GM12891 (cell line): ENCODE measurements at places on chromosomes 6 and 20.

GRCh38 chr20:62159839-62160238, 16.3 kb downstream of the SS18L1 start:
- no peak for DNase-seq

DNA sequence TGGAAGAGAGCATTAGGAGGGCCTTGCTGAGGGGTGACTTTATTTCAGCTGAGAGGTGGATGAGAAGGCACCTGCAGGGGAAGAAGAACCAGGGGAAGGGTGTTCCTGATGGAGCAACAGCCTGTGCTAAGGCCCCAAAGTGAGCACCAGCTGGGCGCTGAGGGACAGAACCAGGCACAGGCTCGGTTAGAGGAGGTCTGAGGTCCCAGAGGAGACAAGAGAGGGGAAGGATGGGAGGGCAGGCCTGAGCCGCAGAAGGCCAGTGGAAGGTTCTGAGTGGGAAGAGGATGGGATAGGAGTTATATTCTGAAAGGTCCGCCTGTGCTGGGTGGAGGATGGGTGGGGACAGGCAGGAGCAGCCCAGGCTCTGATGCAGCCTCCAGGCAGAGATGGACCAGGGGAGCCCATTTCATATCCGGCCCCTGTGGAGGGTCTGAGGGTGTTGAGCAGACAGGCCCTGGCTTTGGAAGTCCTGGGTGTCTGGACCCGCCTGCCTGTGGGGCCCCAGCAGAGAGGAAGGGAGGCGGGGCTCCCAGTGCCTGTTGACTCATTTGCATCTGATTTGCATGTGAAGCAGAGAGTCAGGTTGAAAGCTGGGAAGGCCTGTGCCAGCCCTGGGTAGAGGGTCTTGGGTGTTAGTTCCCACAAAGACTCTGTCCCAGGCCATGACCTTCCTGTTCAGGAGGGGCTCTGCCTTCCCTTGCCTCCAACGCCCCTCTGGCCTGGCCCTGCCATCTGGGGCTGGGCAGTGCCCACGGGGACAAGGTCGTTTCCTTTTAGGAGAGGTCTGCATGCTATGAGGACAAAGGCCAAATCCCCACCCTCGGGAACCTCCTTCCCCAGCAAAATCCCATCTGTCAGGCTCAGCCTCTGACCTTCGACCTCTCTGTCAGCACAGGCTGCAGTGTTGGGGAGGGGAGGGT, 10.6 kb upstream of the FAM110A start:
- no peak for DNase-seq

DNA sequence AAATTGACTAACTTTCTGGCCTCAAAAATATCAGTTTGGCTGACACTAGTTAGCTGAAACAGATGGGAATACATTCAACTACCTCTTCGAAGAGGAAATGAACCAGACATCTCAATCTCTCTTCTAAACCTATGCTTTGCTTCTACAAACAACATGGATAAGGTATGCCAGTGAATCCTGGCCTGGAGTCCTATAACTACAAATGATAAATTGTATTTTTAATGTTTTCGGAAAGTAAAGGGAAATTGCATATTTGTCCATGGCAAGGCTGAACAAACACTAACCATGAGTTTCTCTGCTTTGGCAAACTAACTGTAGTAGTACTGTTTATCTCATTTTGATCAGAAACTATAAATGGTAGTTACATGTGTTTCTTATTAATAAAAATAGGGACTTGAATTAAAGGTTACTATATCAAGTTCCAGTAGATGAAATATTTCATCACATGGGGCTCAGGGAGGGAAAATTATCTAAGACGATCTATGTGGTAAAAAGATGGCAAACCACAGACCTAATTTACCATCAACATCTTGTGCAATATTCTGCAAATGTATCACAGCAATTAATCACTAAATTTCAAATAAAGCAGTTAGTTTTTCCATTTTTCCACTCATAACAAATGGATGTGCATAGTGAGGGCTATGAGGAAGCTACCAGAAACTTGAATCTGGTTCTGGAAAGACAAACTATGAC, 76.8 kb downstream of the COL12A1 start:
- no peak for DNase-seq

DNA sequence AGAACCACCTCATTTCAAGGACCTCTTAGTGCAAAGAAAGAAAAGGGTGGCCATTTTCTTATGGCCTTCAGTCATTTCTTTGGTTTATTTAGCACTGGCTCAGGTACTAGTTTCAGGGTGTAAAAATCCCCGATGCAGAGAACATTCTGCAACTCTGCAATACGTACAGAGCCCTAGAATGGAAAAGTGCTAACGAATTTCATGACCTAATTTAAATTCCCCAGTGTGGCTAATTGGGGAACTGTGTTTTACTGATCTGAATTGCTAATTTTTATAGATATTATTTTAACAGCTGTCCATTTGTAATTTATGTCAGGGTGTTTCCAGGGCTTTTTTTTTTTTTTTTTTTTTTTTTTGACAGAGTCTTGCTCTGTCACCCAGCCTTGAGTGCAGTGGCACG, 160.7 kb downstream of the UST start:
- DNase-seq: no peak

GRCh38 chr20:20083807-20084206, 31.5 kb downstream of the CFAP61 start:
- no peak for DNase-seq

- DNase-seq: no peak
These were observed 9.3 kb upstream of the C2 start for GRCh38 chr6:31918069-31918720.

GRCh38 chr6:146297815-146298214, 245.8 kb upstream of the RAB32 start:
- DNase-seq: no peak

GRCh38 chr20:4152696-4153235, 137.4 kb upstream of the RNF24 start:
- DNase-seq: no peak

- no peak for DNase-seq
These were observed 524.8 kb upstream of the GJE1 start for GRCh38 chr6:141607956-141608355.

- DNase-seq: no peak
These were observed 10.7 kb downstream of the TBXT start for GRCh38 chr6:166156942-166157341.

GRCh38 chr20:20733943-20734342, 21.5 kb upstream of the RALGAPA2 start:
- DNase-seq: no peak

GRCh38 chr6:3045777-3046176, 22.5 kb upstream of the RIPK1 start:
- DNase-seq: no peak
